ENCODE measurements at places on chromosomes 5 and 9.

GRCh38 chr5:94670726-94671125, 52.3 kb downstream of the SLF1 start:
- no peak for DNase-seq

- no peak for DNase-seq
Observed at GRCh38 chr9:92482805-92483204, 499 bp upstream of the ASPN start.

- no peak for DNase-seq
Observed at GRCh38 chr9:106179191-106179590, 484.9 kb downstream of the TMEM38B start.

- no peak for DNase-seq
Observed at GRCh38 chr5:163177971-163178370, 259.4 kb upstream of the CCNG1 start.

GRCh38 chr9:14207352-14207995, 106.5 kb downstream of the NFIB start:
- DNase-seq: no peak

Measured in stimulated activated CD4-positive, alpha-beta T cell treated with anti-CD3 and anti-CD28 coated beads, Interleukin-1b, Interleukin-23, amount 100 ng/mL, for 1 hour (primary cell).